Suprapubic skin (tissue), 4 donors: ENCODE measurements at places on chromosomes 4 and X.

GRCh38 chr4:121448231-121448630 lies 67.4 kb upstream of the QRFPR start:
- H3K27ac ChIP-seq: no peak overlapping the region
- no peak for DNase-seq
- no peak overlapping the region for H3K4me3 ChIP-seq
- H3K27me3 ChIP-seq: peaks cover 2% of the 10 kb centered on the region

- H3K36me3 ChIP-seq: no peaks in the 10 kb centered on the region
- no peak for DNase-seq
- H3K4me3 ChIP-seq: no peak overlapping the region
- H3K27ac ChIP-seq: no peak overlapping the region
- H3K4me1 ChIP-seq: peaks cover 2% of the 10 kb centered on the region
- no peaks in the 10 kb centered on the region for H3K27me3 ChIP-seq
These were observed 1293.6 kb upstream of the TENM3 start for GRCh38 chr4:180949424-180950213.

GRCh38 chrX:70044541-70045245 lies 5.0 kb downstream of the AWAT2 start:
- no peak overlapping the region for H3K4me3 ChIP-seq
- no peak overlapping the region for H3K27ac ChIP-seq
- H3K4me1 ChIP-seq: no peaks in the 10 kb centered on the region
- DNase-seq: no peak
- no peaks in the 10 kb centered on the region for H3K27me3 ChIP-seq

DNA sequence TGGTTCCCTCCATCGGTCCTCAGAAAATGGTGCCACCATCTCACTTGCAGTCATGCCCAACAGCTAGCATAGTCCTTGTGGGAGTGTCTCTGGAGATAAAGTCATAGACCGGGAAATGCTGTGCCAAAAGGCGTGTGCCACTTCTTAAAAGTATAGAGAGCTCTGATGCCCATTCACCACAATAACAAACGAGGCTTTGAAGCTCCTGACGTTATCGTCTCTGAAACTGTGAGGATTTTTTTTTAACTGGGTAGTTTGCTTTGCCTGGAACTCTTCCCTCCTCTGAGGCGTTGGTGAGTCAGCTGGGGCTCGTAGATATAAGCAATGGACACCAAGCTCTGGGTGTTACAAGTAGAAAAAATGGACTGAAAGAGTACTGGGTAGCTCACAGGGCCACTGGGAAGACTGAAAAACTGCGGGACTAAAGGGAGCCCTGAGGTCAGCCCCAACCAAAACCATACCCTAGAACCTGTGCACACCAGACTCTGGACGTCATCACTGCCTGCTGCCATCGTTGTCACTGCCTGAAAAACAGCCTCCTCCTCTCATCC lies 89.4 kb upstream of the TRIM2 start:
- H3K27ac ChIP-seq: peak overlapping the region; percentile 50
- no peaks in the 10 kb centered on the region for H3K27me3 ChIP-seq
- peaks cover 18% of the 10 kb centered on the region for H3K4me1 ChIP-seq
- H3K36me3 ChIP-seq: no peaks in the 10 kb centered on the region
- DNase-seq: no peak

DNA sequence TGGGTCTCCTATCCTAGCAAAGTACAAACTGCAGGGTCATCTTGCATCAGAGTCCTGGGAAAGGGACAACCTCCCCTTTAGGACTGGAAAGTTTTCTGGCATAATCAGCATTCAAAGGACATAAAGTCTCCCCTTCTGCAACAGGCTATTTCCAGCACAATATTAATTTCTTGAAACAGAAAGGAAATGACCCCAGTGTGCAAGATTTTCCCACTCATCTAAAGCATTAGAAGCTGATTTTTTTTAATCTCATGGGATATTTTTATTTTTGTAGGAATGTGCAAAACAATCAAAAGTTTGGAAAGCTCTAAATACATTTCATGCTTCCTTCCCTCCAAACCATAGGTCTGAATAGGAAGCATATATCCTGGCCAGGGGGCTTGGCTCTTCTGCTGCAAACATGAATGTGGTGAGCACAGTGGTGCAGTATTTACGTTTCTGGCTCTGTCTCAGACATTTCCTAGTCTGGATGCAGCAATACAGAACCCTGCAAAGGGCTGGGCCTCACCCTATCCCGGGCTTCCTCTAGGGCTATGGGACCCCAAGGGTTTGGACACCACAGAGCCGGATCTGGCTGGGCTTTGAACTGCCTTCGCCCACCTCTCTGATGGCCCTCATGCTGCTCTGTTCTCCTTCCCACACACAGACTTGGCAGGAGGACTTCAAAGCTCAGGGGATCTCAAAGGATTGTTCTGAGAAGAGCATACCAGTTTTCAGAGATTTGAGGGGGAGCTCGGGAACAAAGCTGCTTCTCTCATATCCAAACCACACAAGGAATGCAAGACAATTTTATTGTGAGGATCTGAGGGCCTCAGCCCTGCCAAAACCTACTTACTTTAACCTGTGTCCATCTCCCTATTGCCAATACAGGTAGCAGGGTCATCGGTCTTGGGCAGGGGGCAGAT lies 64.9 kb downstream of the POLR2B start:
- H3K27ac ChIP-seq: peak overlapping the region; percentile 61
- H3K36me3 ChIP-seq: no peaks in the 10 kb centered on the region
- H3K27me3 ChIP-seq: no peaks in the 10 kb centered on the region
- no peak overlapping the region for H3K4me3 ChIP-seq
- no peak for DNase-seq

- no peak overlapping the region for H3K27ac ChIP-seq
- H3K36me3 ChIP-seq: no peaks in the 10 kb centered on the region
- DNase-seq: no peak
- no peaks in the 10 kb centered on the region for H3K4me1 ChIP-seq
- H3K4me3 ChIP-seq: no peak overlapping the region
- no peaks in the 10 kb centered on the region for H3K27me3 ChIP-seq
These were observed 733.7 kb upstream of the PABPC4L start for GRCh38 chr4:134935320-134935719.

- H3K36me3 ChIP-seq: no peaks in the 10 kb centered on the region
- peaks cover 2% of the 10 kb centered on the region for H3K4me1 ChIP-seq
- DNase-seq: no peak
- no peaks in the 10 kb centered on the region for H3K27me3 ChIP-seq
- no peak overlapping the region for H3K27ac ChIP-seq
These were observed 174.0 kb upstream of the MAP3K15 start for GRCh38 chrX:19689170-19689779.

DNA sequence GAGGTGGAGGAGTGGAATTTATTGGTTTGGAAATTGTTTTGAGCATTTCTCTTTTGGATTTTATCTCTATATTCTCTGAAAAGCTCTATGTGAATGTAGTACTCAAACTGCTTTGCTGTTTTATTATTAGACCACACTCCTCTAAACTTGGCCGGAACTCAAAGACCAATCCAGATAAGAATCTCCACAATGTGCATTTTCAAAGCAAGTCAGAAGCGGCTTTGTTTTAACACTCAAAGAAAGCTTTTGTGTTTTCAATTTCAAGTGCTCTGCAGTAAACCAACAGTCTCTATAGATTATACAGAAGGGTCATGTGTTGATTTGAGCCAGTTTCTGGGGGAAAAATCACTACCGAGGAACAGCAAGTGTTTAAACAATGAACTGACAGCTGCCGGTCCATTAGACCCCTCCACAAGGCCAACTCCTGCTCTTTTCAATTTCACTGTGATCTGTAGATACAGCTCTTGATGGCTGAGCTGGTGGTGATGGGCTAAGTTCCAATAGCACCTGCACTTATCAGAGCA lies 79.4 kb downstream of the FTHL17 start:
- H3K4me3 ChIP-seq: no peak overlapping the region
- DNase-seq: no peak
- H3K4me1 ChIP-seq: no peaks in the 10 kb centered on the region
- H3K27ac ChIP-seq: no peak overlapping the region

DNA sequence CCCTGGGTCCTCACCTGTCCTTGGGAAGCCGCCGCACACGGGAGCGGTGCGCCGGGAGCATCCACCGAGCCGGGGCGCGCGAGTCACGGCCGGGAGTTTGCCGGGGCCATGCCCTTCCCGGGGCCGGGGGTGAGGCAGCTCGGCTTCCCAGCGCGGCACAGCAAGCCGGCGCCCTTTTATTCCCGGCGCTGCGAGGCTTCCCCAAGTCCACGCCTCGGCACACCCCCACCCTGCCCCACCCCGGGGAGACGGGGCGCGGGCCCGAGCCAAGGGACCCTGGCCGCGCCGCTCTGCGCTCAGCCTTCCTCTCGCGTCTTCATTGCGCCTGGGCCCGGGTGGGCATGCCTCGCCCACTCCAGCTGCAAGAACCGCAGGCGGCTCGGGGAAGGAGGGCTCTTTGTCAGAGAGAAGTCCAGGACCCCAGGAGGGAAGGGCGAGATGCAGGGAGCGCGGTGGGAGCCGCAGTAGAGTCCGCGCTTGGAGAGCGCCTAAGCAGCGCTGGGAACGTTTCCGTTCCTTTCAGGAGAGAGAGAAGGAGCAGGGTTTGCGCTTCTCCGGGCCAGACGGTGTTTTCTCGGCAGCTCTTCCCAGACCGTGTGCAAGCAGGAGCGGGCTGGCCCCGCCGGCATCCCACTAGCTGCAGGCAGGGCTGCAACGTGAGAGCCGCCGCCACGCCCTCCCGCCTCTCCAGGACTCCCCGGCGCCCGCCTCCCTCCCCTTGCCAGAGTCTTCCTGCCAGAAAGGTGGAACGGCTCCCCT lies at the start of gene MXRA5:
Gene MXRA5, minus strand, starts transcription at position 152 of the 759 bp plus-strand sequence. CDS start 2,819 bp downstream, outside the sequence.
- H3K4me3 ChIP-seq: peak within 1 kb of the TSS; percentile 58
- DNase-seq: no peak
- no peaks in the 10 kb centered on the region for H3K36me3 ChIP-seq
- H3K27ac ChIP-seq: peak within 1 kb of the TSS; percentile 84
- H3K27me3 ChIP-seq: no peaks in the 10 kb centered on the region

DNA sequence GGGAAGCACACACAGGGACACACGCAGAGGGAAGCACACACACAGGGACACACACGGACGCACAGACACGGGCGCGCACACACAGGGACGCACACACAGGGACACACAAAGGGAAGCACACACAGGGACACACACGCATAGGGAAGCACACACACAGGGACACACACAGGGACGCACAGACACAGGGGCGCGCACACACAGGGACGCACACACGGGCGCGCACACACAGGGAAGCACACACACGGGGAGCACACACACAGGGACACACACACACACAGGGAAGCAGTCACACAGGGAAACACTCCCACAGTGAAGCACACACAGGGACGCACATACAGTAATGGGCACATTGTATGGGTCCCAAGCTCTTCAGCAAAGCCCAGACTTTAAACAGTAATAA lies 685.3 kb downstream of the TRIML1 start:
- DNase-seq: no peak
- H3K27me3 ChIP-seq: no peaks in the 10 kb centered on the region
- no peaks in the 10 kb centered on the region for H3K4me1 ChIP-seq
- H3K4me3 ChIP-seq: no peak overlapping the region

- no peaks in the 10 kb centered on the region for H3K4me1 ChIP-seq
- no peak overlapping the region for H3K27ac ChIP-seq
- no peak for DNase-seq
- no peaks in the 10 kb centered on the region for H3K36me3 ChIP-seq
These were observed 64.8 kb downstream of the KIF4A start for GRCh38 chrX:70354716-70355115.

DNA sequence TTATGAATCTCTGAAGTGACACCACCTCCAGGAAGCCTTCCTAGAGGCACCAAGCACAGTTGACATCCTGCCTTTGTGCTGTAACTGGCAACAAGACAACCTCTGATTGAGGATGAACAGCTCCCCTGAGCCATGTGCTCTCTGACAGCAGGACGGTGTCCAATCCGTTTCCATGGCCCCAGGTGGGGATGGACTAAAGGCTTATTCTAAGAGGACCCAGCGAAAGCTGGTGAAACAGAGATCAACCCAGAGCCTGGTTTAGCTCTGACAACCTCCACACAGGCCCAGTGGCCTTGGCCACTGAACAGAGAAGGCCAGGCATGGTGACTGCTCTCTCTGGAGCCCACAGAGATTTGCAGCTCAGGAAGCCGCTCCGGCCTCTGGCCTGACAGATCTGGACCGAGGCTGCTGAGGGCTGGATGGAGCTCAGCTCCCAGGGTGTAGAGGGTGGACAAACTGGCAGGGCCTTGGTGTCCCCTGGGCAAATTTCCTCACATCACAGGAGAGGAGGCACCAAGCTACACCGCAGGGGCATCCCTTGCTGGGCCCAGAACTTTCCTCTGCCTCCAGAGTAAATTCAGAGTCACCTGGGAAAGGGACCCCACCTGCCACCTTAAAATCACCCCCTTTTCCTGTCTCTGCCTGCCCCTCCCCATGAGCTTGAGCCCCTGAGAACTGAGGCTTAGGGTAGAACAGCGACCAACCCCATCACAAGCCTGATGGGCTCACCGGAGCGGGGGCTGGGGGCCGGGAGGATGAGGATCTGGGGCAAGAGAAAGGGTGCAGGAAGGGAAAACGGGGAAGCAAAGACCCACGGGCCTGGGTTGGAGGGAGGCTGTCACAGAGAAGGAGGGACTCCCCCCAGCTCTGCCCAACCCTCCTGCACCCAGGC lies 40.2 kb downstream of the HMX1 start:
- H3K27me3 ChIP-seq: peaks cover 46% of the 10 kb centered on the region
- H3K4me1 ChIP-seq: no peaks in the 10 kb centered on the region
- H3K36me3 ChIP-seq: no peaks in the 10 kb centered on the region
- H3K4me3 ChIP-seq: no peak overlapping the region

- no peaks in the 10 kb centered on the region for H3K4me1 ChIP-seq
- H3K36me3 ChIP-seq: no peaks in the 10 kb centered on the region
- H3K27ac ChIP-seq: no peak overlapping the region
- H3K27me3 ChIP-seq: peaks cover 71% of the 10 kb centered on the region
- H3K4me3 ChIP-seq: no peak overlapping the region
- no peak for DNase-seq
These were observed 37.3 kb downstream of the ADRA2C start for GRCh38 chr4:3803475-3803847.

GRCh38 chr4:13866881-13867280 lies 239.4 kb upstream of the BOD1L1 start:
- no peaks in the 10 kb centered on the region for H3K4me1 ChIP-seq
- no peak for DNase-seq
- no peak overlapping the region for H3K4me3 ChIP-seq
- no peaks in the 10 kb centered on the region for H3K36me3 ChIP-seq

GRCh38 chrX:97847885-97848679 lies 964.4 kb downstream of the RPA4 start:
- H3K4me3 ChIP-seq: no peak overlapping the region
- H3K4me1 ChIP-seq: no peaks in the 10 kb centered on the region
- H3K36me3 ChIP-seq: no peaks in the 10 kb centered on the region
- H3K27ac ChIP-seq: no peak overlapping the region
- DNase-seq: no peak

DNA sequence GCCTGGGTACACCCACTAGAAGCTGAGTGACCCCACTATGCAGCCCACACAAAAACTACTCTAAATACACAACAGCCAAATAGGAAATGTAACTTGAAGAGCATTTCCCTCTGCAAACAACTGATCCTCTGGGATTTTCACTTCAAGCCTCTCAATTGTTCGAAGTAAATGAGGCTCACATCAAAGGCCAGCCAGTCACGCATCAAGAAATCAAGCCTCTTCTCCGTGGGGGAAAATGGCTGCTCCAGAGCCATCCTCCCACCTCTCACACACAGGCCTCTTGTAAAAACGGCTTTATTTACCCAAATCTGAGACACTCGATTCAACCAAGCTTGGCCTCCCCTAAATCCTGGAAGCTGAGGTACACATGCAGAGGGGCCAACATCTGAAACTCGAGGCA lies 14.3 kb downstream of the PCDH19 start:
- H3K36me3 ChIP-seq: no peaks in the 10 kb centered on the region
- no peak overlapping the region for H3K4me3 ChIP-seq
